ENCODE measurements at places on chromosomes 16 and 17. TPM values are rescaled to one million over a fixed set of nuclear protein-coding genes. Genes with fewer than 3 reads are reported as not detected.

DNA sequence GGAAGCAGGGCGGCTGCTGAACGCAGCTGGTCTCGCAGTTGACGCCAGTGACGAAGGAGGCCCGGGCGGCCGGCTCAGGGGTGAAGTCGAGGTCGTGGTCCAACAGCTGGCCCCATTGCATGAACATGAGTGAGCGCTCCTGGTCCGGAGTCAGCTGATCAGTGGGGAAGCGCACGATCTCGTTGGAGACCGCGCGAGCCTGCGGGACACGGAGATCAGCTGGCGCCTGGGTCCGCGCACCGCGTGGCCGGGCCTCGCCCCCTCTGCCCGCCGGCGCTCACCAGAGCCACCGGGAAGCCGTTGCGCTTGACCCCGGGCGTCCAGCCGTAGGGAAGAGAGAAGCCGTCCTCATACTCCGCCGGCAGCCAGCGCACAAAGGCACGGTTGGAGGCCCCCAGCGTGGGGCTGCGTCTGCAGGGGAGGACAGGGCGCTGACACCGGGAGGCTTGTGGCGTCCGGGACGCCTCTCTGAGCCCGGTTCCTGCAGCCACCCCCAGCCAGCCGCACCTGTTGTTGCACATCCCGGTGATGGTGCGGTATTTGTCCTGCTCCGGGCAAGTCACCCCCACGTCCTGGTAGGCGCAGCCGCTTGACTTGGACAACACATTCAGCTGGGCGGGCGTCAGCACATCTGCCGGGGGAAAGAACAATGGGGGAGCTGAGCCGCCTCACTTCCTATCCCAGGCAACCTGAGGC is 1.6 kb downstream of the MPO start:
- peak; percentile 74 for ATAC-seq

GRCh38 chr17:68580236-68580770 is 20.9 kb downstream of the FAM20A start:
- ATAC-seq, result peak; percentile 71

- ATAC-seq, result no peak
Observed at GRCh38 chr17:62641153-62641552, 13.7 kb downstream of the MRC2 start.

DNA sequence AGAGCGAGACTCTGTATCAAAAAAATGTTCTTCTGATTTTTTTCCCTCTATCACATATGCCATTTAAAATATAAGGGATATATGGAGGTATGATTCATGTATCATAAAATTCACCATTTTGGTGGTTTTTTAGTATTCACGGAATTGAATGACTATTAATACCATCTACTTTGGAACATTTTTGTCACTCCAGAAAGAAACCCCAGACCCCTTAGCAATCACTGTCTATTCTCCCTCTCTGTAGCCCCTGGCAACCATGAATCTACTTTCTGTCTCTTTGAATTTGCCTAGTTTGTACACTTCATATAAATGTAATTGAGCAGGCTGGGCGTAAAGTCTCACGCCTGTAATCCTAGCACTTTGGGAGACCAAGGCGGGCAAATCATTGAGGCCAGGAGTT is 75.9 kb downstream of the PRKCA start:
- ATAC-seq, result no peak

DNA sequence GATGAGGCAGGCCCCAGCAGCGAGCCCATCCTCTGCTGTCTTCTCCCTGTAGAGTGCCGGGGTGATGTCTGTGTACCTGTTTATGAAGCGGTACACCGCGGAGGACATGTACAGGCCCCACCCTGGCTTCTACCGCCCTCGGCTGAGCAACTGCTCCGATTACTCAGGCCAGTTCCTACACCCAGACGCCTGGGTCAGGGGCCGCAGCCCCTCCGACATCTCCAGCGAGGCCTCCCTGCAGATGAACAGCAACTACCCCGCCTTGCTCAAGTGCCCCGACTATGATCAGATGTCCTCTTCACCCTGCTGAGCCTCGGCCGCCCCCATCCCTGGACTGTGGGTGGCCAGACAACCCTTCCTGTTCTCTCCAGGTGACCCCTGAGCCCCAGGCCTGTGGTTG is 50.0 kb downstream of the CACNG5 start:
- no peak for ATAC-seq

- ATAC-seq, result no peak
Observed at GRCh38 chr16:82061861-82062525, 26.9 kb downstream of the HSD17B2 start.

DNA sequence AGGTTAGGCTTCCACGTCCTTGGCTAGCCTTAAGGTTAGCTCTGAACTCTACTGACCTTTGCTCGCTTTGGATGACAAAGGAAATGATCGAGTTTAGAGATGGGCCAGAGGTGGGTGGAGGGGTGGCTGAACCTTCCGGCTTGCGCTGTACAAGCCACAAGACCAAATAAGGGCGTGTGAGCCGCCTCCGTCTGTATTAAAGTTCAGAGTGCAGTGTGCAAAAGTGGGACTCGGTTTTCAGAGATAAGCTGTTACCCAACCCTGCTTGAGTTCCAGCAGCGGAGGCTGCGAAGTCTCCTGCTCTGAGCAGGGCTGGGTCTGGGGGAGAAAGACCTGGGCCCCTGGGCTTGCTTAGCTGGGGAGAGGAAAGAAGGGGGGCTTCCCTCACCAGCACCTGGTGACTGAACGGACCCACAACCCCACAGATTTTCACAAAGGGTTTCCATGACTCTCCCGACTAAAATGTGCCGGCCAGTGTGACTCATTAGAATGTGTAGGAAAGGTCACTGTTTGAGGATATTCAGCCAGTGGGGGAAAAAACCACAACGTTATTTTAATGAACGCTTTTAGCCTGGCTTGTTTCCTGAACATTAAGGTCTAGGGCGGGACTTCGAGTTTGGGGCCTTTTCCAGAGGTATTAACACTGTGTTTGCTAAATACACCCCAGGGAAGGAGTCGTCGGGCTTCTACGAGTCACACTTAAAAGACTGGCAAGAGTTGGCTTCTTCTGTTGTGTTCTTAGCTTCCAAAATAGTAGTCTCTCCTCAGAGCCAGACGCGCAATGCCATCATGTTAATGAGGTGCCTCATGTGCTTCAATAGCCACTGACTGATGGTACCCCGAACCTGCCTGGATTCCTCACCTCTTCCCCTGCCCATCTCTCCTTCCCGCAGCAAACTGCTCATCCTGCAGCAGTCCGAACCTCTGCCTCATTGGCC is 67.0 kb downstream of the CENPV start:
- peak; percentile 93 for ATAC-seq

- ATAC-seq, result no peak
Observed at GRCh38 chr16:86732621-86733295, 154.4 kb downstream of the FOXL1 start.

DNA sequence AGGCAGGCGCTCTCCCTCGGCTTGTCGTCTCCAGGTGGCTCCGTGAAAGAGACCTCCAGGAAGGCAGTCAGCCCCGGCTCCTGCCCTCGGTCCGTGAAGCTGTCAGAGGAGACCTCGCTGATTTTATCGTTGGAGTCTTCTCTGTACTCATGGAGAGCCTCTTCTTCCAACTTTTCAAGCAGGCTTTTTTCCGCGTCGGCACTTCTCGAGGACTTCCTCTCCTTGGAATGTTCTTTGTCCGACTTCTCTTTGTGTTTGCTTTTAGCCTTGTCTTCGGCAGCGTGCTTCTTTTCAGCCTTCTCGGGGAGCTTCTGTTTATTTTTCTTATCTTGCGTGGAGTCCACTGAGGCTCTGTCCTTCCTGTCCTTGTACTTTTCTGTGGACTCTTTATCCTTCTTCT is 65.0 kb downstream of the ZNF778 start:
- ATAC-seq, result no peak

DNA sequence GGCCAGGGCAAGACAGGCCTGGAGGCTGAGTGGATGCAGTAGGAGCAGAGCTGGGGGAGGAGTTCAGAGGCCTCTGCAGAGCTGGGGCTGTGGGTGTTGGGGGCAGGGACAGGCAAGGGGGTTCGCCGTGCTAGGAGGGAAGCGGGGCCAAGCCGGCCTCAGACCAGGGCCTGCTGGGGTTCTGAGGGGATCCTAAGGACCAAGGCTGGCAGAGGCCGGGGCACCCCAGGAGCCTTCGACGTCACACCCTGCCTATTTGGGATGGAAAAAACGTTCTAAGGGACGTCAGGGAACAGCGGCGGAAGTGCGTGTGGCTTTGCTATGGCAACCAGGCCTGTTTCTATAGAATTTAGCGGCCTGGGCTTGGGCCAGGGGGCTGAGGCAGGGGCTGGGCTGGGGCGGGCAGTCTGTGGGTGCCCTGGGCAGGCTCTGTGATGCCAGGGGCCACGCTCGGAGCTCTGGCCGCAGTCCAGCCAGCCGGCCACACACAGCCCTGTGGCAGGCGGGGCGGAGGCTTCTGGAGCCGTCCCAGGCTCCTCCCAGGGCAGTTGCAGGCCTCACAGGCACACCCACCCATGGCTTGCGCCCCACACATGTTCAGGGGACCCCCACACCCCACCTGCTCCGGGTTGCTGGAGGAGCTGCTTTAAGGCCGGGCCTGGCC is 3.7 kb downstream of the TRAF7 start:
- no peak for ATAC-seq

GRCh38 chr16:2470603-2471015 is 488 bp upstream of the NTN3 start:
- no peak for ATAC-seq

GRCh38 chr17:58028578-58028977 is 21.5 kb upstream of the SRSF1 start:
- no peak for ATAC-seq

GRCh38 chr17:28230011-28230410 is 89.0 kb upstream of the TMEM97 start:
- ATAC-seq, result no peak

- ATAC-seq, result no peak
Observed at GRCh38 chr17:77888242-77889134, 70.0 kb upstream of the TNRC6C start.

DNA sequence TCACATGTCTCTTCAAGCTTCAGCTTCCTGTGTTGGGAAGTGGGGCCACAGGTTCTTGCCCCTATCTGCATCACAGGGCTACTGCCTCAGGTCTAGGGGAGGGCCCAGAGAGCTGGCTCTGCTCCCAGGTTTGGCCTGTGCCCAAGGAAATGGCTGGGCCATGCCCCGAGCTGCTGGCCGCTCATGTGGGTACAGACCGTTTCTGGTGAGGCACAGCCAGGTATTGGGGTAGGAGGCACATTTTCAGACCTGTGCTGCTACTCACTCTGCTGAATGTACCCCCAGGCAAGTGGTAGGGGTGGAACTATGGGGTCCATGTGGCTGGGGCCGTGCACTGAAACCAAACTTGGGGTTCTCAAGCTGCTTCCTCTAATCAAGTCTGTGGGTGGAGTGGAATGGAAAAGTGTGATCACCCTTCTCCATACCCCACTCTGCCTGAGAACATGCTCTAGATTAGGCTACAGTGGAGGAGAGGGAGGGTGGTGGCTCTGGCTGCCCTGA is 4.6 kb downstream of the GAS2L2 start:
- ATAC-seq, result no peak

GRCh38 chr17:72659811-72660210 is 432.7 kb downstream of the SLC39A11 start:
- no peak for ATAC-seq

GRCh38 chr17:40086150-40087044 is 14.0 kb downstream of the NR1D1 start:
- ATAC-seq, result peak; percentile 60

GRCh38 chr17:56914581-56915273 is 878 bp upstream of the TRIM25 start:
- ATAC-seq, result no peak

DNA sequence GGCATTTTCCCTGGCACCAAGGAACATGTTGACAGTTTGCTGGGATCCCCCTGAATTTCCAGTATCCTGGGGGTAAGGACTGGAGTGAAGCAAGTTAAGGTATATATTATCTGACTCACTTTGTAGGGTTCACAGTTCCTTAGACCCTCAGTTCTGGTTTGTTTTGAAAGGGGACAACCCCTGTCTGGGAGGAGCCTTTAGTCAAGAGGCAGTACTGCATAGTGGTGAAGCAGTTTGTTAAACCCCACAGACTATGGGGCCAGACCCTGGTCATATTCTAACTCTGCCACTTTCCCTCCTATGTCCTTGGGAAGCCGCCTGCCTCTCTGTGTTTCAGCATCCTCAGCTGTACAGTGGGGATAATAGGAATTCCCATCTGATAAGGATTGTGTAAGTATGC is 145.5 kb upstream of the ZFHX3 start:
- no peak for ATAC-seq

DNA sequence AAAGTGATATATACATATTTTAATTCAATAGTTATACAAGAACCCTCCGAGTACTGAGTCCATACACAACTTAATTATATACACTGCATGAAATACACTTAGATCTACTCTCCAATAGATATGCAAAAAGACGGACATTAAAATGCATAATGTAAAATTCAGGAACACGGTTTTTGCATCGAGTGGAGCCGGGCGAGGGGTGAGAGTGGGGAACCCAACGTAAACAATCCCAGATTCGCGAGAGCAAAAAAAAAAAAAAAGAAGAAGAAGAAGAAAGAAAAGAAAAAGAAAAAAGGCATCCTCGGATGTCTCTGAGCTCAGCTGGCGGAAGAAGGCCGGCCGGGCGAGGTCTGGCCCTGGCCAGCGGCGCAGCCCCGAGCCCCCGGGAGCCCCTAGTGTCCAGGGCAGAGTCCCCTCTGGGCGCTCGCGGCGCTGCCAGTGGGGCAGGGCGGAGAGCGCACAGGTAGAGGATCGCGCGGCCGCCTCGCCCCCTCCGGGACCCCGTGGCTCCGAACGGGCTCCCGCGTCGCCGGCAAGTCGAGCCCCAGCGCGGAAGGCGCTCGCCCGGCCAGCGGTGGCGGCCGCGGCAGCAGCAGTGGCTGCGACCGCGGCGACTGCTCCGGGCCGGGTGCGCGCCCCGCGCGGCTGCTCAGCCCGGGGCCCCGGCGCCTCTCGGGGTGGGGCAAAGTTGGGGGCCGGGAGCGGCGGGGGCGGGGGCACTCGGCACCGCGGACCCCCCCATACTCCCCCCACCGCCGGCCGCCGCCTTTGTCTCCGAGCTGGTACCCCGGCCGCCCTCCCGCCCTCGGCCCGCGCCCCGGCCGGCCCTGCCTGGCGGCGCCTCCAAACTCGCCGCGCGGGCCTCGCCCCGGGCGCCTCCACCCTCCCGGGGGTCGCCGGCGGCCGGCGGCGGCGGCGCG is 9.6 kb upstream of the ZFHX3 start:
- peak; percentile 45 for ATAC-seq

DNA sequence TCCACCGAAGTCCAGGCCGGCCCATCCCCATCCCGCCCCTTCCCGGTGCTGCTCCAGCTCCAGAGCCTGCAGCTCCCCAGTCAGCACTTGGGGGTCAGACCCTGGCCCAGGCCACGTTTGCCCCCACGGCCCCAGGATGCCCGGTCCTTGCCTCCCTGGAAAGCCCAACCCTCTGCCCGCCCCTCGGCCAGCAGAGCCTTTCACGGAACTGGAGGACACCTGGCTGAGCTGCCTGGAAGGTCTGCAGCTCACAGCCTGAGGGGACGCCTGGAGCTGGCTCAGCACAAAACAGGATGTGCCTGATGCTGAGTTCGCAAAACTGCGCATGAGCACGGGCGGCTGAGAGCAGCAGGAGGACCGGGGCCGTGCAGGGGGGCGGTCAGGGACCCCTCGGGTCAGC is 29.7 kb upstream of the SSTR5 start:
- no peak for ATAC-seq

OSGIN1 gene
- 12.5 TPM for total RNA-seq

SNX20 gene
- 0.84 TPM for total RNA-seq
